Activated CD4-positive, alpha-beta T cell treated with anti-CD3 and anti-CD28 coated beads, Interleukin-2, amount 50 U/mL, for 24 hours (primary cell): ENCODE measurements at places on chromosomes 4 and X.

DNA sequence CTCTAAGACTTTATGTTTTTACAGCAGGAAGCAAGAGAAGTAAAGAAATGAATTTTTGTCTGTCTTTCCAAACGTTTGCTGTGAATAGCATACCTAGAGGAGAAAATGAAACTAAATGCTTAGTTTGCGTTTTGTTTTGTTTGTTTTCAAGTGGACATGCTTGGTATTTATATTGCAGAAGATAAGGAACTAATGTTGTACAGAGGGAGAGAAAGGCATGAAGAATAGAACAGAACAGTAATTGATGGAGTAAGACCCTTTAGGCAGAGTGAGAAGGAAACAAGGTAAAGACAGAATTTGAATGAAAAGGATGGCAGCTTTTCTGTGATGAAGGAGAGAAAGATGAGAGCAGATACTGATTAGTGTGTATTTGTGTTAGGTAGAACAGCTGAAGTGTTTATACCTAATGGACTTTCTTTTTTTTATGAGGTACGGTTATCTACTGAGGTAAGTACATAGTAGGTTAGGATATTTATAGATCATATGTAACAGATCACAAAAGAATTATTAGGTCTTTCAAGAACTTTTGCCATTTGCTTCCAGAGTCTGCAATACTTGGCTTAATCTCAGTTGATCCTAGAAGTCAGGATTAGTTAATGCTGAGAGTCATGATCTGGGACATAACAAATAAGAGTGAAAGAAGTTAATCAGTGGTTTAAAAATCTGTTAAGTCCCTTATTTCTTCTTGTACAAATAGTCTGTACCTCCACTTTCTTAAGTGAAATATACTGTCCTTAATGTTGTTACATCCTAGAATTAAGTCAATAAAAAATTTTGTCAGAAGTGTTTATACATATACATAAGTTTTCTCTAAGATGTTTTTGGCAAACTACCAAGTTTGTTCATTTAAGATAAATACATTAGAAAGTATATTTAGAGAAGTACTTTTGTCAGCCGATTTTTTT is 36.8 kb downstream of the FABP2 start:
- DNase-seq, result no peak

DNA sequence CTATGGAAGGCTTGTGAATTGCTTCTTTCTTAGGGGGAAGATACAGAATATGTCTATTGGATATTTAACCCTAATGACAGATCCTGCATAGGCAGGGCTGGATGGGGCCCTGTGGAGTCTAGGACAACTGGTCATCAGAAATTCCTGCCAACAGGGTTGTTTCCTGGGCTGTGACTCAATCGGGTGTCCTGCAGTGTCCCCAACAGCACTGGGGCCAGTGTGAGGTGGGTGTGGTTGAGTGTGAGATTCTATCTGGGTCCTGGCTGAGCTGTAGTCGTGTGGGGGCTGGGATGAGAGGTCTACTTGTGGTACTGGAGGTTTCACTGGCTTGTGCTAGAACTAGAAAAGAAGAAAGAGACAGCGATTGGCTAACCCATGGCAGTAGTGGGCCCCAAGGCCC is 87.3 kb upstream of the WDR1 start:
- DNase-seq, result no peak

GRCh38 chr4:116469582-116469981 is 615.8 kb downstream of the TRAM1L1 start:
- DNase-seq, result no peak

GRCh38 chrX:136767104-136767941 is 13.4 kb downstream of the ARHGEF6 start:
- no peak for DNase-seq

DNA sequence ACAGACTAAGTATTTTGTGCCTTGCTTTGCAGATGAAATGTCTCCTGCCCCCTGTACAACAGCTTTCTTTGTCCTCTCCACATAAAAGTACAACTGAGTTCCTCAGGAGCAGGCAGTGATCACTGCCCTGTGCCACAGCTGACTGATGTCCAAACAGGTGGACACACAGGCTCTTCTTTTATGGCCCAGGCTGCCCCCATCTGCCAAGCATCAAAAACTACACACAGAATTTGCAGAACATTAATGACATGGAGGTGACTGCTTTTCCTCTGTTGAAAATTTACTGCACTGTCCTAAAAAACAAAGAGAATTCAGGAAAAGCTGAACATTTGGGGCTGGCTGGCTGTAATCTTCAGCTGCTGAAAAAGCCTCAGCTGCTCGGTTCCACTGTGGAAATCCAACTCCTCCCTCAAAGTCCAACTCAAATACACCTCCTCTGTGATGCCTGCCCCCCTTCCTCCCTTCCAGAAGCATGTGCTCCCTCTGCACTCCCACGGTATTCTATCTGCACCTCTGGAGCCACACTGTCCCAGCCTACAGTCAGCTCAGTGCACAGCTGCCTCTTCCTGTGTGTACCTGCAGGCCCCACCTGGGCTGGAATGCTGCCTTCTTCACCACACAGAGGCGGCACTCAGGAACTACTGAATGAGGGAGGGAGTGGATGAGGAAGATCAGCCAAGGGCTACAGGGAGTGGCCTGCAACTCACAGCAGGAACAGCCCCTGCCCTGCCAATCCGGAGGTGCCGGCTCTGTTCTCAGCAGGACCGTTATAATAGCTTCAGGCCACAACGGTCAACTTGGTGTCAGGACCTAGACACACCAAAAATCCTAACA is 10.3 kb downstream of the AFAP1 start:
- no peak for DNase-seq

- no peak for DNase-seq
These were observed 311.4 kb upstream of the NDST4 start for GRCh38 chr4:115424852-115425251.

GRCh38 chr4:99362768-99363167 is 10.2 kb upstream of the ADH1C start:
- DNase-seq, result no peak

DNA sequence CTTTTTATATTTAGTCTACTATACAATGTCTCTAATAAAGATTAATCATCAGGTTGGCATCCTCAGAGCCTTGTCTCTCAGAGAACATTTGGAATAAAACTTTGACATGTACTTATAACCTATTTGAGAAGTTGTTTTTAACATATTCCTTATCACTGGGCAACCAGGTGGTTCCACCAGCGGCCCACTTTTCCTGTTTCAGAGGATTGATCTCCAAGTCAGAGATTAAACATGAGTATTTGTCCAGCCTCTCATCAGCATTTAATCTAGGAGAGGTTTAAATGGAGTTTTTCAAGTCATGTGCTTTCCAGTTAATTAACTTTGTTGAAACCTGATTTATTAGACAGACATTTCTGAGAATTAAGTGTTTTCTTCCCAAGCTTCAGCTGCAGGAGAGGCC is 345.5 kb downstream of the GRXCR1 start:
- no peak for DNase-seq

DNA sequence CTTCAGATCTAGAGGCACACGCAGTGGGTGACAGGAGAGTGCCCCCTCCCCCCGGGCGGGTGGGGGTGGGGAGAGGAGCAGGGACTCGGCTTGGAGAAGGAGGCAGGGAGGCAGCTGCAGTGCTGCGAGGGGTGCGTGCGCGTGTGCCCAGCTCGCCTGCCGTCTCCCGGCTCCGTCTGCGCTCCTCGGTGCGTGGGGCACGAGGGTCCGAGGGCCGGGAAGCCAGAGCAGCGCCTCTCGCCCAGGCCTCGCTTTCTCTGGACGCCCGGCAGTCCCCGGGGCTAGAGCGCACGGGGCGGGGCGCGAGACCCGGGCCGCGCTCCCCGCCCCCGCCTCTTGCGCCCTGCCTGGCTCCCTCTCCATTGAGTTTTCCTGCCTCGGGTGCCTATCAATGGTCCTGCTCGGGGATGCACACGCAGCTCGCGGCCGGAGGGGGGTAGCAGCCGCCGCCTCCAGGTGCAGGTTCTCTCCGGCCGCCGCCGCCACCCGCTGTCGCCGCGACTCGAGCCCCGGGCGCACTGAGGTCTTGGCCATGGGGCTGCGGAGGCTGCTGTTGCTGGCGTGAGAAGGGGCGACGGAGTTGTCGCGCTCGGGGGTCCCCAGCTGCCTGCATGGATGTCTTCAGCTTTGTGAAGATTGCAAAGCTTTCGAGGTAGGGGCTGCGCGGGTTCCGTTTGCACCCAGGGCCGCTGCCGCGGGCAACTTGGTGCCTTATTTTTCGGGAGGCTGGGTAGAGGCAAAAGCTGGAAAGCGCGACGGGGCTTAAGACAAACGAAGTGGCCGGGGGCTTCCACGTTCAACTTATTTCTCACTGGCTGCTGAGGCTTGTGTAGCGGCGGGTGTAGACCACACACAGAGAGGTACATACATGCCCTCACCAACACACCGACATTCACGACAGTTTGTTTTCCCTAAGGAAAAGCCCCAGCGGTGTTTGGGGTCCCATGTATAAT is at the start of gene FRMPD4:
FRMPD4 (plus strand) TSS at position 113 of the 953 bp plus-strand sequence; CDS start at position 612, 499 bp downstream.
- DNase-seq, result no peak

DNA sequence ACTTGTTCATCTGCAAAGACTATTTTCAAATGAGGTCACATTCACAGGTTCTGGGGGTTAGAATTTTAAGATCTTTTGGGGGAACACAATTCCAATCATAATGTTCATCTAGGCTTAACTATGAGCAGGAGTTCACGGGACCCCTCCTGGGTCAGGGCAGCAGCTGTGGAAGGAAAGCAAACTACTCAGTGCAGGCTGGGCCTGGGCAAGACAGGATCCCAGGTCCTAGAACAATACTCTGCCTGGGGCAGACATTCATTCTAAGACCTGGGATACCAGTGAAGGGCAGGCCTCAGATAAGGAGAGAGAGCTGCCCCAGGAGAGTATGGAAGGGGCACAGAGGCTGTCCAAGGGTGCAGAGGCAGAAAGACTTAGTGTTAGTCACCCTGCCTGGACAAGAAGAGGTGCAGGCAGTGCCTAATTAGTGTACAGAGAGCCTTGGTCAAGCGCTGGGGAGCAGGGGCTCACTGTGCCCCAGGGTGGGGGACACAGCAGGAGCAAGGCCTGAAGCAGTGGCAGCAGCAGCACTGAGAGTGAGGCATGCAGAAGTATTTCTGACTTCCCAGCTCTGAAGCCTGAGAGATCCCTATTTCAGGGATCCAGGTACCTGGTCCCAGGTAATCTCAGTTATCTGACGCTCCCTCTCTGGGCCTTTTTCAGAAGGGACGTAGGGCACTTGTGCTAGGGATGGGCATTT is 123.0 kb upstream of the MAMLD1 start:
- no peak for DNase-seq

DNA sequence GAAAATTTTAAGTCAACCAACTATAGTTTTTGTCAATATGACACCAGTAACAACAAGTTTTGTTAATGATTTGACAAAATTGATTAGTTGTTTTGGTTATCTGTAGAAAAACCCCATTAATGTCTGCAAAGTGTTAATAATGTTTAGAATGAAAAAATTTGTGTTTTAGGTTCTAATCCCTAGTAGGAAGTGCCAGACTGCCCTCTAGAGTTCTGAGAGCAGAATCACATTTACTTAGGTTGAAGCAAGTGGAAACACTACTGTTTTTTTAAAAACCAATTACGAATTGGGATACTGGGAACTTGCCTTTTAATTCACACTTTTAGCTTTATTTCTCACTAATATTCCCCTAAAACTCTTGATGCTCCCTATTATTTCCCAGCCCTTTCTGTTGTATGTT is 101.1 kb upstream of the CYLC1 start:
- DNase-seq, result no peak

- DNase-seq, result no peak
These were observed 497 bp downstream of the HPGD start for GRCh38 chr4:174521800-174522182.

DNA sequence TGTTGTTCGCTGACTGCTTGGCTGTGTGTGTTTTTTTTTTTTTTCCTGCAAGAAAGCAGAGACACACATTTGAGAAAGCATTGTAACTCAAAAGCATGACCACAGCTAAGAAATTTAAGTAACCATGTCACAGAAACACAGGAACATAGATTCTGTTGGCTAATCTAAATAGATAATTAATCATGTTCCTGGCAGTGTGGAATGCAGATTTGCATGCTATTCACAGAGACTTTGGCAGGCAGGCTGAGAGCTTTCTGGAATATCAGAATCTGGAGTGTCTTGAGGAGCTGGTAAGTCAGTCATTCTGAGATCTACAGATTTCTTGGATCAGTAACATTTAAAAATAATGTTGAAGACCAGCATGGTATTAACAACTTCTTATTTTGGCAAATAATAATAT is 33.2 kb upstream of the SMS start:
- DNase-seq, result no peak

- peak; percentile 21 for DNase-seq
These were observed at the start of gene NBDY for GRCh38 chrX:56729152-56729850. TSS of gene NBDY (plus strand) at chrX:56729243. CDS start at chrX:56729354, 111 bp downstream.

GRCh38 chrX:78514852-78515251 is 144.3 kb downstream of the RTL3 start:
- DNase-seq, result peak; percentile 25

- no peak for DNase-seq
These were observed 82.5 kb downstream of the TIGD2 start for GRCh38 chr4:89193843-89194242.

DNA sequence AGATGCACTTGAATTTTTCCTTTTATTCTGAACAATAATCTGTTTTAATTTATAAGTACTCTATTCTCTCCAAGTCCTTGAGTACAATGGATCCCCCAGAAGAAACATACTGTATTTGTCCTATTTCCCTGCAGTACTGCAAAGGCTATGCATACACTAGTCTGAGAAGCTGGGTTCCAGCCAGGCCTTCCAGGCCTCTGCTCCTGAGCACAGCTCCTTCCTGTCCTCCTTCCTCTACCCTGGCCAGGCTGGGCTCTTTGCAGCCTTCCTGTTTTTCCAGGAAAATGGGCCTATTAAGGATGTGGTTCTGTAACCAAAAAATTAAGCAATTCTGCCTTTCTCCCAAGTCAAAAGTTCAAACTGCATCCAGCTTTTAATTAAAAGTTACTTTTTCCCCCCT is 68.0 kb upstream of the STIM2 start:
- DNase-seq, result no peak

DNA sequence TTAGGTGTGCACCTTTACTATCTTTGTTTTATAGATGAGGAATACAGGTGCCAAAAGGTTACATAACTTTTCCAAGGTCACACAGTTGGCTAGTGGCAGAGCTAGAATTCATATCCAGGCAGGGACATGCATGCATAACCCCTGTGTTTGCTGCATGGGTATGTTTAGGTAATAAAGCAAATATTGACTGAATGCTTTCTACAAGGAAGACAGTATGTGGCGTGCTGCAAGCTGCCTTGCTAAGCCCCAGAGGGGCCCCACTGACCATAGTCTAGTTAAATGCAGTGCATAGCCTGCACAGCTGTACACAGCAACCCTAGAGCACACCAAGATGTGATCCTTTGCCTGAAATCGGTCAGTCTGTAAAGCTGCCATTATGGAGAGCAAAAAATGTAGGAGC is 320.5 kb upstream of the IGFBP7 start:
- no peak for DNase-seq

- no peak for DNase-seq
These were observed 58.4 kb upstream of the XAGE1A start for GRCh38 chrX:52437212-52437611.
